ENCODE measurements at places on chromosomes 3 and 15.

DNA sequence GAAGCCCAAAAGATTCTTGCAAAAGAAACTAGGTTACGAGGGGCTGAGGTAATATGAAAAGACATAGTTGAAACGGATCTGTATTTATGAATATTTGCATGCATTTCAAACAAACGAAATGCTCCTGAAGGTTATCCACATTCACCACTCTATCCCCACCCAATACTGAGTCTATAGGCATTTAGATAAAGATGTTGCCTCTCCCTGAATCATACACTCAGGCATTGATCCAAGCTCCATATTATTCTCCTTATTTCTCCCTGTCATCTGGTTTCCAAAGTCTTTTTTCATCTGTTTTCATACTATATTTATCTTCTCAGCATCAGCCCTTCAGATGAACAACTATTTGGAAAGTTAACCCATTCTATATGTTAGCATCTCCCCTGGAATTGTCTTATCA, 492.5 kb upstream of the TGFBR2 start:
- no peak for DNase-seq

DNA sequence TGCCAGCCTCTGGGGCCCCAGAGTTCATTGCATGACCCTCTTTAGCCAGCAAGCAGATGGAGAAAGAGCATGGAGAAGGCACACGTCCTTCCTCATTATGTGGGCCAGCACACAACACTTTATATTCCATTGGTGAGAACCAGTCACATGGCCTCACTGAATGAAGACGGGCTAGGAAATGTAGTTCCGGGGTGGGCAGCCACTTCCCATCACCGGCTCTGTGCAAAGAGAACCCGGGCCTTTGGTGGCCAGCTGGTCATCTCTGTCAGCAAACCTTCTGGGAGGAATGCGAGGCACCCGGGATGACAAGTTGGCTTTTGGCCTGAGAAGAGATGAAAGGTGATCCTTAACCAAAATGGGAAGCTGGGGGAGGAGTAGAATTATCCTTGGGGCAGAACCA, 90.2 kb upstream of the VGLL4 start:
- no peak for DNase-seq

DNA sequence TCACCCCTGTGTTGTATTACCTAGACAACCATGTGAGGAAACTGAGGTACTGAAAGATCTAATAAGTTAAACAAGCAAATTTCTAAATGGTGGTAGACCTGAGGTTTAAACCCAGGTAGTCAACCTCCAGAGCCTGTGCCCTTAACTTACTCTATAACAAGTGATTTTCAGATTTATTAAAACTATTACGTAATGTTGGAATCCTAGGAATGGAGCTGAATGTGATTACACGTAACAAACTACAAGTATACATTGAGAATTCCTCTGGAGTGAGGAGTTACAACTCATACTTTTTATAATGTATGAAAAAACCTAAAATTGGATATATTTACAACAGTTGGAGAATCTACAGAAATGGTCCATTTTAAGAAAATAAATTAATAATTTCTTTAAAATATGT, 18.0 kb downstream of the FAM98B start:
- no peak for DNase-seq

DNA sequence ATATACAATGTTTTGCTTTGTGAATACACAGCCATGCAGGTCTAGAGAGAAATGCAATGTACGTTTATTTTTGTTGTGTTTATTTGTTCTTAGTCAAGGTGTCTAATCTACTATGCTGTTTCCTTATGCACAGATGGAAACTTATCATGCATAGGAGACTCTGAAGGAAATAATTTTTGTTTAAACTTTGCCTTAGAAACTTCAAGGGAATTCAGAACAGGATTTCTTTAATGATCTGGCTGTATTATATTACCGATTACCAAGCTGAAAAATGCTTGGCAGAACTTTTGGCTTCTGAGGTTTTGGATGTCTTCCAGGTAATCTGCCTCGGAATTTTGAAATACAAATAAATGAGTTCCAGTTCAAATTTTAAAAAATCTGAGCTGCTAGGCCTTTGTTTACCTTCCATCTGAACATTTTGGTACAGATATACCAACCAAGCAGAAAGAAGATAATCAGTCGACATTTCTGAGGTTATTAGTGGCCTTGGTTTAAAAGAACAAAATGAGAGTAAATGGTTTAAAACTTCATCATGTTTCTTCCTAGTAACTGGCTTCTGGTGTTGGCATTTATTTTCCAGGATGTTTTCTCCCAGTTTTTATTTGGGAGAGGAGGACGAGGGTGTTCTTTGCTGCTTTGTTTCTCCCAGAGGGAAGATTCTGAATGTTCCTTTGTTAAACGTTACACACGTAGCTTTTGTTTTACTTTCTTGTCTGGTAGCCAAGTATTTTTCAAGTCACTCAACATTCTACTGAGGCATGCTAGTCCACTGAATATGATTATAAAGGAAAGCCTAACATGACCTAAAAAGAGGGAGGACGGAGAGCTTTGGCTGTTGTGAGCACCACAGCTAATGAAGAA, 421.8 kb upstream of the TBL1XR1 start:
- DNase-seq = no peak

DNA sequence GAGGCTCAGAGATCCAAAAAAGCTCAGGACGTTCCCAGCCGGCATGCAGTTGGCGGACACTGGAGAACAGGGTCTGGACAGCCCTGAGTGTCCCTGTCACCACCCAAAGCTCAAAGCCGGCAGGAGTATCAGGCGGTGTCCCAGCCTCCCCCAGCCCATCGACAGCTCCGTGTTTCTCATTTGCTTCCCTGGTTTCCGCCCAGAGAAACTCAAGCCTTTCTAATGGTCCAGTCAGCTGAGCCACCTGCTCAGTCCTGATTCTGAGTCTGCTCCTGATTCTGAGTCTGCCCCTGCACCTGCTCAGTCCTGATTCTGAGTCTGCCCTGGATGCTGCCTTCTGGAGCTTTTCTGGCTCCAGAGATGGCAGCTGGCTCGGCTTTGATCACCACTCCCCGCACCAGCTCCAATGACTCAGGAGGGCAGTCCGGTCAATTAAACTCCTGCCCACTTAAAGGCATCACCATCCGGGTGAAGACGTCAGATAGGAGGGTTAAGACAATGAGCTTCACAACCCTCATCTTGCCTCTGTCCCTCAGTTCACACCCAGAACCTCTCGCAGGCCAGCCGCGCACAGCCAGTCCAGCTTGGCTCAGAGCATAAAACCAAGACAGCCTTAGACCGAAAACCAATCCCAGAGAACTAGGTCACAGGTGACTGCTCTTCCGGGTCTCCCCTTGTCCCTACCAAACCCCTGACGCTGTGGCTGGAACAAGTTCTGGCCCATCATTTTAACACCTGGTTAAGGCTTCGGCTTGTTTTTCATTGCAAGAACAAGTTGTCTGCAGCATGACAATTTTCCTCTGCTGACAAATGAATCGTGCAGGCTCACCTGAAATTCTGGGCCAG, 6.8 kb downstream of the PCSK6 start:
- DNase-seq = peak; percentile 58

DNA sequence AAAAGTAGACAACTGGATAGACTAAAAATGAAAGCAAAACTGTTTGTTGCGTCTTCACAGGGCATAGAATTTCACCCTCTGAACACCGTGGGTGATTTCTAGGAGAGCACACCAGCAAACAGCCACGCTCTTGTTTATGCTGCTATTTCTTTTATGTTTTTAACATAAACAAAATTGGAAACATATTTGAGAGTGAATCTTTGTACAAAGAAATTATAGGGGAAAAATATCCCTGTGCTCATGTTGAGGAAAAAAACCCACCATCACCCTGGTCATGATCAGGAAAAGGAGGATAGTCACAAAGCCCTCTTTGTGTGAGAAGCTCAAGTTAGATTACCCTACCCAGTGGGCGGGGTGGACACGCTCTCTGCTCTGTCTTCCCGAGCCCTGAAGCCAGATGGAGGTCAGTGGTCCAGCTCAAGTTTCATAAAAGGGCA, 313.3 kb downstream of the SATB1 start:
- no peak for DNase-seq

GRCh38 chr3:37375184-37376127, 201.1 kb upstream of the LRRFIP2 start:
- DNase-seq = no peak

GRCh38 chr15:26166429-26166828, 303.3 kb upstream of the ATP10A start:
- no peak for DNase-seq
